Activated effector memory CD4-positive, alpha-beta T cell treated with Interleukin-2 at 50 U/mL for 16 hours (primary cell): ENCODE measurements at places on chromosomes 7 and 10.

- no peak for DNase-seq
Measured at GRCh38 chr7:41579961-41580935, 122.6 kb downstream of the INHBA start.

GRCh38 chr10:109480836-109481235 lies 442.5 kb downstream of the XPNPEP1 start:
- DNase-seq, result no peak

DNA sequence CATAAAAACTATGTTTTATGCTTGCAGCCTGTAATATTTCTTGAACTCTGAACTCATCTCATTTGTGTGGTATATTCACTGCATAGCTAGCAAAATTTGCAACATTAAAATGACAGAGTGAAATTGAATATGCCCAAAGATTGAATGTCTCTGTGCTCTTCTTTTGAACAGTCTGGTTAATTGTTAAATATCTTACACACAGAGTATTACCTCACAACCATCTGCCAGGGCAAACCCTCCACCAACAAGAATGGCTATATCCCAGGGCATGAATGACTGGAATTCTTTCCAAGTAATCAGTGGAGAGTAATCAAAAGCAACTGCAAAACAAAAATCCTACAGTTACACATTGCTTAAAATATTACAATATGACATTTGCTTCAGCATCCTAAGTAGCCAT lies 76.9 kb downstream of the SLC13A1 start:
- no peak for DNase-seq

GRCh38 chr7:52540041-52540440 lies 495.4 kb upstream of the POM121L12 start:
- no peak for DNase-seq

DNA sequence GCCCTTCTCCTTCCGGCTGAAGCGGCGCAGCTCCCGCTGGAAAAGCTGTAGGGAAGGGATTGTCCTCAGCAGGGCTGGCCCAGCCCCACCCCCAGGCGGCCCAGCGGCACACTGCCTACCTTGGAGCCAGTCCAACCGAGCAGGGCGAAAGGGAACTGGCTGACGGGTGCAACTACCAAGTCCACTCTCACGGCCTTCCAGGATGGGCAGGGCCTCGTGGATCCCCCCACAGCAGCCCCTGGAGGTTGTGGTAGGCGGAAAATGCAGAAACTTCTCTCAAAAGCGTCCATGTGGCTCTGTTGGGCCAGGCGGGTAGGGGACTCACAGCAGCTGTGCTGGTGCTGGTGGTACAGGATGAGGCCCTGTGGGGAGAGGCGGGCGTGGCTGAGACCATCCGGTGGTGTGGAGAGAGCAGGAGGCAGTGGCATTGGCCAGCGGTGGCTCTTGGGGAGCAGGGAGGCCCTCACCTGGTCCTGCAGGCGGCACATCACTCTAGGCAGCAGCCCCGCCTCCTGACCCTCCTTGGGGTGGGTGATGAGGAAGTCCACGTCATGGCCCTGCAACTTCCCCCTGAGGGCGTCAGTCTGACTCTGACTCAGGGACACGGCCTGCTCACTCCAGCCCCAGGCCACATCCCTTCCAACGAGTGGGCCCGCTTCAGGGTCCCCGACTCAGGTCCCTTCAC lies 8.4 kb upstream of the PGAM2 start:
- no peak for DNase-seq

- no peak for DNase-seq
Measured at GRCh38 chr7:68334636-68335272, 1263.5 kb upstream of the AUTS2 start.

GRCh38 chr10:116973371-116973905 lies 31.5 kb downstream of the SHTN1 start:
- no peak for DNase-seq

GRCh38 chr7:155807065-155807671 lies 5.1 kb downstream of the SHH start:
- no peak for DNase-seq

- peak; percentile 13 for DNase-seq
Measured at GRCh38 chr10:114879541-114880158, 58.1 kb downstream of the FHIP2A start.

GRCh38 chr10:86992929-86993328 lies 24.6 kb downstream of the ADIRF start:
- DNase-seq, result no peak
